ENCODE measurements at places on chromosomes 5 and 9. TPM values are rescaled to one million over a fixed set of nuclear protein-coding genes. Genes with fewer than 3 reads are reported as not detected.

DNA sequence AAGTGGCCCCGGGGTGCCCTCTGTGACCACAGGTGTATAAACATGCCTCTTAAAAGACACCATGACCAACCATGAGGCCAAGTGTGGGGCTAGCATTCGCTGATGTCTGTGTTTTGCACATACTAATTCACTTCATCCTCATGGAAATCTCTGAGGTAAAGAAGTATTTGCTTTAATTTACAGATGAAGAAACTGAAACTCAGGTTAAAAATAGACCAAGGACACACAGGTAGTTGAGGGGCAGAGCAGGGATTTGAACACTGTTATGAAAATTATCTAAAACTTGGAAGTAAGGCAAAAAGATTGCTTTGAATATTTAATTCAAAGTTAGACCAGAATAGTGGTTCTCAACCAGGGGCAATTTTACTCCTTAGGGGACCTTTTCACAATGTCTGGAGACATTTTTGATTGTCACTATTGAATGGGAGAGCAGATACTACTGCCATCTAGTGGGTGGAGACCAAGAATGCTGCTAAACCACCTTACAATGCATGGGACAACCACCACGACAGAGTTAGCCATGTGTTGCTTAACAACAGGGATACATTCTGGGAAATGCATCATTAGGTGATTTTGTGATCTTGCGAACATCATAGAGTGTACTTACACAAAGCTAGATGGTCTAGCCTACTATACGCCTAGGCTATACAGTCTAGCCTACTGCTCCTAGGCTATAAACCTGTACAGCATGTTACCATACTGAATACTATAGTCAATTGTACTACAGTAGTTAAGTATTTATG, 8.0 kb upstream of the FXN start:
- peak; percentile 62 for DNase-seq

DNA sequence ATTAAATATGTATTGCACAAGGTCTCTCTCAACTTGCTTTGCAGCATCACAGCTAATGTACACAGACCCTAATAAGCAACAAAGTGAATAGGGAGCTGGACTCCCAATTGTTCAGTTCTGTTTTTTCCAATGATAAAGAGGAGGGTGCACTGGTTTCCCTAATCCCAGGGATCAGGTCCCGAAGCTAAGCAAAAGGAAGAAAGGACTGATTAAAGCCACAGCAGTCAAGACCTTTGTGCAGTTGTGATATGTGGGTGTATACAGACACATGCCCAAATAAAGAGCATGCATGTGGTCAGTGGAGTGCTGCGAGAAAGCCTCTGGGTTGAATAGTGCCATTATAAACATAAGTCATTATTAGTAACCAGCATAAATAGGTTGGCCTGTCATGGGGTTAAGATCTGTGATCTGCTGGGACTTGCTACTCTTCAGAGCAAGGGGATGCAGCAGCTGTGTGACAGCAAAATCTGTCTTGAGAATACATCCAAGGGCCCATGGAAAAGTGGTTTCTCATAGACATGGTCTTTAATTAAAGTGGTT, 1863.1 kb upstream of the WWC1 start:
- DNase-seq = no peak

Gene PPWD1
- 22.5 TPM for total RNA-seq

GRCh38 chr5:2191972-2192371, 309.2 kb upstream of the IRX4 start:
- no peak for DNase-seq

Gene FAXDC2
- total RNA-seq = 3.2 TPM

Gene ORM1
- not detected for total RNA-seq

DNA sequence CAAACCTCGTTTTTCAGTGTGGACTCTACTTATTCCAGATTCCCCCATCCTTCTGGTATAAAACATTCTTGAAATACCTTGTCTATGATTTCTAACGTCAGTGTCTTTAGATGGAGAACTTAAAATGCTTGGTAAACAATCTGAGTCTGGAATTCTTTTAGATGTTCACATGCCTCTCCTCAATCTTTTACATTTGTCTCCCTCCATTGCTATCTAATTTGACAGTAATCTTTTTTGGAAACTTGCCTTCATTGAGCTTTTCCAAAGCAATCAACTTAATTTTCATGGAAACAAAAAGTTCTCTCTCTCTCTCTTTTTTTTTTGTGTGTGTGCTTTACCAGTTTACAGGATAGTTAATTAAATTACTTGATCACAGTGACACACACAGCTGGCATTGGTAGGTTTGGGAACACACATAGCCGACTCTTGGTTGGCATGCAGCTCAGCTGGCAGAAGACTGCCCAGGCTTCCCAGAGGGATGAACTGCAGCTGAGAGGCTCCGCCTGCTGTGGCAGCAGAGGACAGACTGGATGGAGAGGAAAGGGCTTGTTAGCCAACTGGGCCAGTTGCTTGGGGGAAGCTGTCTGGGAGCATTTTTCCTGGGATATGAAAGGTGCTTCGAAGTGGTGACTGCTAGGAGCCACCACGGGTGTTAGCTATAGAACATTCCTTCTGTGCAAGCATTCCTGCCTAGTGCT, 271.3 kb downstream of the ZSWIM6 start:
- DNase-seq = peak; percentile 43

Gene AK3
- 20.7 TPM for total RNA-seq

Gene CDH12
- 71.9 TPM for total RNA-seq

Gene CDO1
- 0.74 TPM for total RNA-seq

DNA sequence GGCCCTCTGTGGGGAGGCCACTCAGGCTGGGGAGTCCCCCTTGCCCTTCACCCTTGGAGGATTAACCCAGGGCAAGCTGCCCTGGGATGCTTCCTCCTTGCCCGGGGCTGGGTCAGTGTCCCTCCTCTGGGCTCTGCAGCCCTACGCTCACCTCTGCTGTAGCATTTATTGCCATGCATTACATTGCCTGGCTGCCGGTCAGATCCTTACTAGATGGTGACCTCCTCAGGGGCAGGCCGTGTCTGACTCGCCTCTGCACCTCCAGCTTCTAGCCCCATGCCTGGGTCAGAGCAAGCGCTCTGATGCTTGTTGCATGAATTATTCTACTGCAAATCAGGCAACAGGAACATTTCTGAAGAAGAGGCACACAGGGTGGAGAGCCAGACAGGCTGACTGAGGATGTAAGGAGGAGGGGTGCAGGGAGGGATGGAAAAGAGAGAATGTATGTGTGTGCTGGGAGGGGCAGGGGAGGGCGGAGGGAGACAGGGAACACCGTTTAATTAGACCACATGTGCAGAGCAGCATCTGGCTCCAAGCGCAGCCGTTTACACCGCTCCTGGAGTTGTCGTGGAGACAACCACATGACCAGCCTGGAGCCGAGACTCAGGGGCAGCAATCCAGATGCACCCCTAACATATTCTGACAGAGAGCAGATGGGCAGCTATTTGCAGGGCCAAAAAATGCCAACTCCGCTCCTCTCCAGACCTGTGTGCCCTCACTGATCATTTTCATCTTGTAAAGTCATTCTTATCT, 117.0 kb downstream of the CRB2 start:
- DNase-seq = no peak

DNA sequence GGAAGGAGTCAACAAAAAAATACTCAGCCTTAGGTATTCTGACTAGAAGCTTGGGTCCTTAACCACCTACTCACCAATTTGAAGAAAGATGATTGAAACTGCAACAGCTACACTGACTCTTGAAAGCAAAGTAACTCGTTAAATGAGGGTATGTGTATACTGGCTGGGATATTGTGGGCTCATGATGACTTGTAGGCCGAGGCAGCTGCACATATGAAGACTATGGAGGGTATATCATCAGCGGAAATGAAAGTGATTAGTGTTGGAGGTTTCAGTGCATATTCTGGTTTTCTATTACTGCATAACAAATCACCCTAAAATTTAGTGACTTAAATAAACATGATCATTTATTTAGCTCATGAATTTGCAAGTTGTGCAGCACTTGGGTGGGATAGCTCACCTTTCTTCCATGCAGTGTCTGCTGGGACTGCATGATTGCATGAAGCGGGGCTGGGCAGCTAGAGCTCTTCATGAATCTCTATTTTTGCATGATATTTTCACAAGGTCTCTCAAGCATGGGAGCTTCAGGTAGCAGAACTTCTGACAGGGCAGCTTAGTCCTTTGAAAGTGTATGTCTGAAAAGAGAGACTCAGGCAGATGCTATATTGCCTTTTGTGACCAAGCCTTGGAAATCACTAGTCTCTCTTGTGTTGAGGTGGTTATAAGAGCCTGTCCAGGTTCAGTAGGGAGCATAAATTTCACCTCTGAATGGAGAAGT, 96.1 kb upstream of the CDKN2B start:
- DNase-seq = no peak

All from H4 (cell line).